ENCODE measurements at places on chromosomes 1 and 21. TPM values are rescaled to one million over a fixed set of nuclear protein-coding genes. Genes with fewer than 3 reads are reported as not detected.

DNA sequence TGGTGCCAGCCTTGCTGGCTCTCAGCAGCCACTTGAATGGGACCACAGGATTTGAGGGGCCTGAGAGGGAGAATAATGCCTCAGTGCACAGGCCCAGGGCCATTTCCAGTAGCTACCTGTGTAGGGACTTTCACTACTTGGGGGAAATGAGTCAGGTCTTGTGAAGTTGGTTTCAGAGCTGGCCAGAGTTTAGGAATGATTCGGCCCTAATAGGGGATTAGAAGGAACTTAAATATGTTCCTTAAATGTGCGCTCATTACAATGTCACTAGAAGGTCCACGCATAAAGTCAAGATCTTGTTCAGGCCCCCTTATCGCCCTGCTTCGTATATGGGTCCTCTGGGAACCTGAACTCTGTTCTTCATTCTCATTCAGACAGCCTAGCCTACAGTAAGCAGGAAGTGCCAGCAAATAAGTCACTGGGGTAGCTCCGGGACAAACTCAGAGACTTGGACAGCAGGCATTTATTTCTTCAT, 5.6 kb upstream of the AKR1A1 start:
- no peak for DNase-seq

The MRPS6 gene
- 21.9 TPM for total RNA-seq

- no peak for DNase-seq
Measured at GRCh38 chr1:22575532-22576149, 12.4 kb downstream of the EPHA8 start.

GRCh38 chr21:46253610-46254124, 25.1 kb upstream of the LSS start:
- DNase-seq = no peak

DNA sequence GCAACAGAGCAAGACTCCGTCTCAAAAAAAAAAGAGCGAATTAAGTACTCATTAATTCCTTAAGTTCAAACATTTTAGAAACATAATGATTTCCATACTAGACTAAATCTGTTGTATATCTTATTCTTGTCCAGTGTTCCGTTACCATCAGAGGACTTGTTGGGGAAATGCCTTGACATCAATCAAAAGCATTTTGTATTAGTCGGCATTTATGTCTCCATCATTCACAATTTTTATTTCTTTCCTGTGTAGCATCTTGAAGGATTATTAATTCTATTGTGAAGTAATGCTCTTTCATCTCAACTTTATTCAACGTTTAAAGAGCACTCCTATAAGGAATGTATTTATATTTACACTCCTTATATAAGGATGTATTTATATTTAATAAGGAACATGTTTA, 82.9 kb upstream of the QSOX1 start:
- no peak for DNase-seq

The GLUL gene
- total RNA-seq = 392 TPM

The TNNT2 gene
- total RNA-seq = not detected

DNA sequence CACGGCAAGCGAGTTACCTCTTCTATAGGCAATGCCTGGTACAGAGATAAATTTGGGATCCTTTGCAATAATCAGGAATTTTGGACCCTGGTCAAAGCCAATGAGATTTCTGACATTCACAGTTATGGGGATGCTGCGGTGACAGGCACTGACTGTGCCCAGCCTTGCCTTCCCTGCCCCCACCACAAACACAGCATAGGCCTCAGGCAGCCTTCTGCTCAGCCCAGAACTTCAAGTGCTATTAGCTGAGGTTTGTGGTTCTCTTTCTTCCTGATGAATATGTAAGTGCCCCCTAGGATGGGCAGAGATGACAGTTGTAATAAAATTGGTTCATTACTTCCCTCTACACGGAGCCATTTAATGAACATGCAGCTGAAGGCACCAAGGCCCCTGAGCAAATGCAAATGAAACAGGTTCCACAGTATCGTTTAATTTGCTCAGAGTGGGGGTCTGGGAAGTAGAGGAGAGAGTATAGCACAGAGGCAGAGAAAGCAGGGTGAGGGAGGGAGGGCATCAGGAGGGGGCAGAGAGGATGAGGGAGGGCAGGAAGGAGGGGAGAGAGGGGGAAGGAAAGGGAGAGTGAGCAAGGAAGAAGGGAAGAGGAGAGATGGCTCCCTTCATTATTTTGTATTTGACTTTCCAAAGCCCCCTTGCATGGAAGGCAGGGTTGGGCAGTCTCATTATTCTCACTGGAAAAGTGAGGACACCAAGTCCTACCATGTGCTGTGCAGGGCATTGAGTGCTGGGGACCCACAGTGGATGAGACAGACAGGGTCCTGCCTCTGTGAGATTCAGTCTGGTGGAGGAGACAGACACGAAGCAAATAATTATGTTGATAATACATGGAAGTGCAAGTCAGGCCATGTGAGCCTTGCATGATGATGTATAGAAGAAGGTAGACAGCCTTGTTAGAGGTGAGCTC, 513.0 kb downstream of the PTPRU start:
- no peak for DNase-seq

DNA sequence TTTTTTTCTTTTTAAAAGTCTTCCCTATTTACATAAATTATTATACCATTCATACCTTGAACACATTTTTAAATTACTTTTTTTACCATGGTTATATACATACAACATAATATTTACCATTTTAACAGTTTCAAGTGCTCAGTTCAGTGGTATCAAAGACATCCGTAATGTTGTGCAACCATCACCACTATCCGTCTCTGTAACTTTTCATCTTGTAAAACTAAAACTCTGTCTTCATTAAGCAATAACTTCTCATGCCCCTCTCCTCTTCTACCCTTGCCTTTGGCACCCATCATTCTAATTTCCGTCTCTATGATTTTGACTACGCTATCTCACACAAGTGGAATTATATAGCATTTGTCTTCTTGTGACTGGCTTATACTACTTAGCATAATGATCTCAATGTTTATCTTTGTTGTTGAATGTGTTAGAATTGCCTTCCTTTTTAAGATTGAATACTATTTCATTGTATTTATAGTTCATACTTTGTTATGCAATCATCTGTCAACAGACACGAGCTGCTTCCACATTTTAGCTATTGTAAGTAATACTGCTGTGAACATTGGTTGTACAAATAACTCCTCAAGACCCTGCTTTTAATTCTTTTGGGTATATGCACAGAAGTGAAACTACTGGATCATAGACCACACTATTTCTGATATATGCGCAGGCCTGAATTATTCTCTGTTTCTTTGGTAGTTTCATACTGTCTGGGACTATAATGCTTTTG, 689.5 kb upstream of the NCAM2 start:
- no peak for DNase-seq

The CLK2 gene
- 33.5 TPM for total RNA-seq

- no peak for DNase-seq
Measured at GRCh38 chr1:224539971-224540370, 76.1 kb upstream of the CNIH3 start.

The CLDN14 gene
- not detected for total RNA-seq

DNA sequence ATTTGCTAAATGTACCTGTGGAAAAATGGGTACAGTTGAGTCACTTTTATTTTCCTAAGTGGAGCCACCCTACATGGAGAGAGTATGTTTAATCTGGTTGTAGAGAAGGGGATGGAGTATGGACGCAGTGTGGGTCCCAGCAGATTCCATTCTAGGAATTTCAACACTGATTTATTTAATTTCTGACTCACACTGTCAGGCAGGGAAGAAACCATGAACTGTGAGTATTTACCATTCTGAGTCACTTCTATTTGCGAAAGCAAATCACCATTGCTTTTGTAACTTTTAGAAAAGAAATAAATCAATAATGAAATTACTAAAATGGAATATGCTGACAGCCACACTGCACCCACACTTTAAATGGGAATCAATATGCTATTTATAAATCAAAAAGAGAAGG, 339.0 kb downstream of the DSCAM start:
- DNase-seq = no peak

- DNase-seq = no peak
Measured at GRCh38 chr1:164764333-164764732, 205.3 kb downstream of the PBX1 start.

- no peak for DNase-seq
Measured at GRCh38 chr1:154454386-154455120, 47.5 kb upstream of the TDRD10 start.
